ENCODE measurements at places on chromosomes 4 and X.

DNA sequence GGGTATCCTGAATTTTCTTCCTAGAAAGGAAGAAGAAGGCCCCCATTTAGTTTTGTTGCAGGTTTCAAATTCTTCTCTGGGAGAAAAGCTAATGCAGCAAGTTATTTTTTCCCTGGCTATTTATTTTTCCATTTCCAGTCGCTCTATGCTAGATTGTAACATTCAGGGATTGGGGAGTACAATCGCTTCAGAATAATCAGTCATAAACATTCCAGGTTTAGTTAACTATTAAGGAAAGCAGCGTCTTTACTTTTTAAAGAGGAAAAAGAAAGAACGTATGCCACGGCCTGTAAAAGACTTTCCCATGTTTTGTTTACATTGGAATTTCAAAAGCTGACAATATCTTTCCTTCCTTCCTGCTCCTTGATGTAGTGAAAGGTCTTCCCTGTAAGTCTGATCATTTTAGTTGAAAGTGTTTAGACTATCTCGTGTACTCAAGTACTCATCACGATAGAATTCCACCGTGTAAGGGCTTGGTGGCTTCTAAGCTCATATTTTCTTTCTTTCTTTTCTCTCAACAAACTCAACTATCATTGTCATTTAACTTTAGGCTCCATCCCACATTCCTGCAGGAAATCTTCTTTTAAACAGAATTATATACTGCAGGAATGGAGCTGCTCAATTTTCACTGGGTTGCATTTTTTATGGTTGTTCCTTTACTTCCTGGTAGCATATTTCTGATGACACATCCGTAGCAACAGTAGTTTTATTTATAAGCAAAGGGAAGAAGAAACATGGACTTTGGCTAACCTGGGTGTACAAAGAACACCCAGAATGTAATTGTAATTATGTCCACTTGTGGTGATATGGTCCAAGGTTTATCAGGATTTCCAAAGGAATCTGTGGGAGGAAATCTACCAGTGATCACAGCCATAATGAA, 213.1 kb upstream of the FAT1 start:
- H3K27me3 ChIP-seq, result no peaks in the 10 kb centered on the region
- H3K4me1 ChIP-seq, result no peaks in the 10 kb centered on the region
- no peak overlapping the region for H3K4me3 ChIP-seq
- no peaks in the 10 kb centered on the region for H3K36me3 ChIP-seq
- no peak overlapping the region for H3K27ac ChIP-seq
- DNase-seq, result no peak

DNA sequence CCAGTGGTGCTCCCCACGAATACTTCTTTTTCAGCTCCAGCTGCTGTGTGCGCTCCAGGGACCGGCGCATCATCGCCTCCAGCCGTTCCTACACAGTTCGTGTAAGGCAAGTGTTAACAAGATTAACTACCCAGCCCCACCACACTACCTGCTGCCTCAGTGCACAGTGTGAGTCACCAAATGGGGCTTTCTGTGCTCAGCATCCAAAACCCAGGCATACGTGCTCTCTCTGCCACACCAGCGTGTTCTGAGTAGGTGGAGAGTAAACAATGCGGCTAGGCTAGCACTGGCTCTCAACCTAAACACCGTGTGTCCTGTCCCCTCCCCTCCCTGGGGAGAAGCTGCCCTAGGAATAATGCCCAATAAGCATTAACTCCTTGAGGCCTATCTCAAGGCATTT, 60.0 kb downstream of the MAP7D2 start:
- no peak overlapping the region for H3K4me3 ChIP-seq
- no peaks in the 10 kb centered on the region for H3K27me3 ChIP-seq
- H3K4me1 ChIP-seq, result peaks cover 3% of the 10 kb centered on the region
- no peak for DNase-seq
- H3K36me3 ChIP-seq, result no peaks in the 10 kb centered on the region
- H3K27ac ChIP-seq, result no peak overlapping the region

- DNase-seq, result no peak
- no peak overlapping the region for H3K4me3 ChIP-seq
- peaks cover 34% of the 10 kb centered on the region for H3K4me1 ChIP-seq
- peaks cover 3% of the 10 kb centered on the region for H3K36me3 ChIP-seq
- no peaks in the 10 kb centered on the region for H3K27me3 ChIP-seq
Measured at GRCh38 chrX:10085223-10085622, 71.6 kb upstream of the CLCN4 start.

DNA sequence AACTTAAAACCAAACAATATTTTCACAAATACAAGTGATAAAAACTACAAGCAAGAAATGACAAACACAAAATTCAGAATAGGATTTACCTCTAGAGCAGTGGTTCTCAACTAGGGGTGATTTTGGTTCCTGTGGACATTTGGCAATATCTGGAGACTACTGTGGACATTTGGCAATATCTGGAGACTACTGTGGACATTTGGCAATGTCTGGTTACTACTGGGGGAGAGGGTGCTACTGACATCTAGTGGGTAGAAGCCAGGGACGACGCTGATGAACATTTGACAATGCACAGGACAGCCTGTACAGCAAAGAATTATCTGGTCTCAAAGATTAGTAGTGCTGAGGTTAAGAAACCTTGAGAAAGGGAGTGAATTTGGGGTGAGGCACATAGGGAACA, 169.8 kb downstream of the CLCN4 start:
- no peaks in the 10 kb centered on the region for H3K36me3 ChIP-seq
- DNase-seq, result no peak
- no peak overlapping the region for H3K27ac ChIP-seq
- H3K4me3 ChIP-seq, result no peak overlapping the region
- no peaks in the 10 kb centered on the region for H3K4me1 ChIP-seq

DNA sequence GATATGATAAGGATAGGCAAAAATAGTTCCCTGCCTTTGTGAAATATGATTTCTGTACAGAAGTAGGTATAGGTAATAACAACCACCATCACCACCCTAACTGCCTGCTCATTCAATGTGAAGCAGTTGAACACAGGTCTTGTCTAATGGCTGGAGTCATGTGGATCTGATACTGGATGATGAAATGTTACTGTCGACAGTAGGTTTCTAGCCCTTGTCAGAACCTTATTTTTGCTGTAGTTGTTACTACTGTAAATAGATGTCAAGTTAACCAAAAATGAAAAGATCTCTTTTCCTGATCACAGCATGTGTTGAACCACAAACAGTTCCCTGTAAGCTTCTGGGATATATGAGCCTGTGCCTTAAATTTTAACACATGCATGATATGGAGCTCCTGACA, 142.9 kb downstream of the FRAS1 start:
- H3K36me3 ChIP-seq, result no peaks in the 10 kb centered on the region
- H3K27me3 ChIP-seq, result peaks cover 5% of the 10 kb centered on the region
- H3K27ac ChIP-seq, result no peak overlapping the region
- H3K4me1 ChIP-seq, result no peaks in the 10 kb centered on the region
- no peak overlapping the region for H3K4me3 ChIP-seq

GRCh38 chr4:158302076-158302866, 92.0 kb downstream of the TMEM144 start:
- no peaks in the 10 kb centered on the region for H3K36me3 ChIP-seq
- H3K27ac ChIP-seq, result no peak overlapping the region
- H3K27me3 ChIP-seq, result no peaks in the 10 kb centered on the region
- no peak overlapping the region for H3K4me3 ChIP-seq
- no peaks in the 10 kb centered on the region for H3K4me1 ChIP-seq

All from activated naive CD4-positive, alpha-beta T cell treated with anti-CD3 and anti-CD28 coated beads for 36 hours (primary cell).